ENCODE measurements at places on chromosomes 11 and 22.
A peak's percentile ranks its signal among the peaks of the same experiment; 100 is the strongest.

GRCh38 chr11:69050592-69051380 is 2.1 kb downstream of the TPCN2 start:
- DNase-seq: no peak

GRCh38 chr11:31974366-31975136 is 116.3 kb upstream of the RCN1 start:
- peak; percentile 60 for DNase-seq

DNA sequence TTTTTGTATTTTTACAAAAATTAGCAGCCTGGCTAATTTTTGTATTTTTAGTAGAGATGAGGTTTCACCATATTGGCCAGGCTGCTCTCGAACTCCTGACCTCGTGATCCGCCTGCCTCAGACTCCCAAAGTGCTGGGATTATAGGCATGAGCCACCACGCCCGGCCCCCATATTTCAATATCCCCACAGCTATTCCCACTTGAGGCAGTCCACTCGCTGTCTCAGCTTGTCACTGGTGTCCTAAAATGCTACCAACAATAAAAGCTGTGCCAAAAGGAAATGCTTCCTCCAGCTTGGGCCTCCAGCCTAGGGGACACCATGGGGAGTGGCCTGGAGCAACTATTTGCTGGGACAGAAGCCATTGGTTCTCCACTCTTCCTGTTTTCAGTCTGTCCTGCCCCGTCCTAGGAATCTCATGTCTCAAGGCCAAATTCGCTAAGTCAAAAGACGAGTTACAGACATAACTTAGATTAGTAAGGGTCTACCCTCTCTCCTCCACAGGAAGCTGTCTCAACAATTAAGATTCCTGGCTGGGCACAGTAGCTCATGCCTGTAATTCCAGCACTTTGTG is 7.3 kb upstream of the SPINDOC start:
- DNase-seq: no peak

GRCh38 chr11:134038897-134039470 is 29.9 kb upstream of the JAM3 start:
- DNase-seq: no peak

DNA sequence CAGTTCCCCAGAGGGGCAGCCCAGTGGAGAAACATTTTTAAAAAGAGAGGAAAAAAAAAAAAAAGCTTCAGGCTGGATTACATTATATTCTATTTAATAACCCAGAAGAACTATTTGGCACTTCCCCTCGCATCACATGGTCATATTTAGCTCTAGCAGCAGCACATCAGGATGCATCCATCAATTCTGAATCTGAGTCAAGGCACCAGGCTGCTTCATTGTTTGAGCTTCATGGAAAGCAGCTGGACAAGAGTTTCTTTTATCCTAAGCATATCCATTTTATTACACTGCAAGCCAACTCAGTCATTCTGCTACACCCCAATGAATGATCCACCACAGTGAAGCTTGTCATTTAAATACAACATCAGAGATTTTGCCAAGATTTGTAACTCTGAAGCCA is 10.0 kb downstream of the SPTY2D1 start:
- DNase-seq: no peak

DNA sequence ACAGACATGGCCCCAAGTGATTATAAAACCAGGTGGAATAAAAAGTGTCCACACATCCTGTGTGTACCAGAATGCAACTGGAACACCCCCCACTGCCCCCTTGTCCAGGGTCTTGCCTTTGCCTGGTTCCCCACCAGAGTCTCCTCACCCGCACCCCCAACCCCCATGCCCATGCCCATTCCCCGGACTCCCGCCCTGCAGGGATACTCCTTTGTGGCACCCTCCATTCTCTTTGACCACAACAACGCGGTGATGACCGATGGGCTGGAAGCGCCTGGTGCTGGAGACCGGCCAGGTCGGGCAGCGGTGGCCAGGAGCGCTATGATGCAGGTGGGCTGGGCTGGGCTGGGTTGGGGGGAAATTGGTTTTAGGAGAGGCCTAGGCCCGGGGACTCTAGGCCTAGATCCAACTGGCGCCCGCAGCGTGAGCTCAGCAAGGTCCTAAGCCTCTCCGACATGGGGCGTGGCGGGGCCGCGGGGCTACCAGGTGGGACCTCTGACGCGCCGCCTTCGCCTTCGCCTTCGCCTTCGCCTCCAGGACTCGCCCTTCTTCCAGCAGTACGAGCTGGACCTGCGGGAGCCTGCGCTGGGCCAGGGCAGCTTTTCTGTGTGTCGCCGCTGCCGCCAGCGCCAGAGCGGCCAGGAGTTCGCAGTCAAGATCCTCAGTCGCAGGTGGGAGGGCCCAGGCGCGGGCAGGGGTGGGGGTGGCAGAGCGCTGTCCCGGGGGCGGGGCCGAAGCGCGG is 9.1 kb downstream of the RPS6KA4 start:
- DNase-seq: no peak

DNA sequence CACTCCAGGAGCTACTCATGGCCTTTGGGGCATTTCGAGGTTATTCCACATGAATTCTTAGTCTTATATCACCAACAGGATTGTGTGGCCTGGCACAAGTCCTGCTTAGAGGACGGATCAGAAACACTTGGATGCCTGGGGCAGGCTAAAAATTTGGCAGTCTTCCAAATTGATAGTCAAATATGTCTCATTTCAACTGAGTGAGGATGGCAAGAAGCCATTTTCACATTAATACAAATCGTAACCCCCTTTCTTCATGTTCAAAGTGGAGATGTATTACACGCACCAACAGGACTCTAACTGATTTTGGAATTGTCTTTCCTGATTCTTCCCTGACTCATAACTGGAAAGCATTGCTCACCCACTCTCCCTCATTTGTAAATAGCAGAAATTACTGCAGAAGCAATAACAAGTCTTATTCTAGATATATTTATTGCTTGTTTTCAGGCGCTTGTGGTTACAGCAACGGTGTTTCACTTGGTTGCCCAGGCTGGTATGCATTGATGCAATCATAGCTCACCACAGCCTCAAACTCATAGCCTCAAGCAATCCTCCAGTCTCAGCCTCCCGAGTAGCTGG is 10.3 kb upstream of the CCDC86 start:
- no peak for DNase-seq

DNA sequence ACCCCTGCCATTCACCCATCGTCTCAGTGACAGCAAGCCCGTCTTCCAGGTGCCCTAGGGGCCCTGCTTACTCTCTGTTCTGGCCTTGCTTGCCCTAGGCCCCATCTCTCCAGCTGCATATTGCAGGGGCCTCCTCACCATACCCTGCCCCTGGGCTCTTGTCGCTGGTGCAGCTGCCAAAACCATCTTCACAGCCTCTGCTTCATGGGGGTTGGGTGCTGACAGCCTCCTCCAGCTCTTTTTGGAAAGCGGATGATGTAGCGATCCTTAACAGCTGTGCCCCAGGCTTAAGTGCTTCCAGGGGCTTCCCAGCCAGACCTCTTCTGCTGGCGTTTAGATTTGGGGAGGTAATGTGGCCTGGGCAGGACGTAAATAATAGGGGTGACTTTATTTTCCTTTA is 61.2 kb upstream of the SUSD2 start:
- DNase-seq: no peak

GRCh38 chr11:9771071-9771511 is 107.2 kb downstream of the SWAP70 start:
- DNase-seq: no peak

DNA sequence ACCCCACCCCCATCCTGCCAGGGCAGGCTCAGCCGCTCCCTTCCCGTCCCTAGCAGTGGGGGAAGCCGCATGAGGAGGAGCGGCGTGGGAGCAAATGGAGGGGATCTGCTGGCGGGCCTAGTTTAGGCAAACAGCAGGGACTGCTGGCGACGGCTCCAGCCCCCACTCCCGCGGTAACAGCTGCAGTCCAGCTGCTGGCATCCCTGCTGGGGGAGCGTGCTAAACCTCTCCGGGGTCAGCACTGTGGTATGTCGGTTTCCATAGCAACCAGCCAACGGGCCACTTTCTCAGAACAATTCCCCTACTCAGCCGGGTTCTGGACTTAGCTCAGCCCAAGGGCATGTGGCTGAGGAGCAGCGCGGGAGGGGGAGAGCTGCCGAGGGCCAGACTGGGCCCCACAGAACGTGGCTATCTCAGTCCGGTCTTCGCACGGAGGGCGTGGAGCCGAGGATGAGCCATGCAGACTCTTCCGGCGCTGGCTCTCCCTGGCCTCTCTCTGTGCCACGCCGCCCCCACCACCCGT is 98.8 kb downstream of the PKNOX2 start:
- no peak for DNase-seq

GRCh38 chr11:124277804-124278203 is 21.6 kb downstream of the OR8G5 start:
- DNase-seq: no peak

- DNase-seq: peak; percentile 3
These were observed 68.6 kb downstream of the LRP5 start for GRCh38 chr11:68380786-68381622.

- no peak for DNase-seq
These were observed 122.7 kb downstream of the EFCAB6 start for GRCh38 chr22:43689356-43689755.

GRCh38 chr11:73671701-73672100 is 25.3 kb downstream of the PLEKHB1 start:
- DNase-seq: no peak

GRCh38 chr22:39003165-39003638 is 10.9 kb upstream of the APOBEC3C start:
- peak; percentile 51 for DNase-seq

- DNase-seq: no peak
These were observed 3.2 kb downstream of the CRY2 start for GRCh38 chr11:45850446-45850845.

GRCh38 chr22:22105364-22105763 is 122.8 kb upstream of the TOP3B start:
- no peak for DNase-seq

- no peak for DNase-seq
These were observed 65.3 kb downstream of the AMBRA1 start for GRCh38 chr11:46528445-46529094.

DNA sequence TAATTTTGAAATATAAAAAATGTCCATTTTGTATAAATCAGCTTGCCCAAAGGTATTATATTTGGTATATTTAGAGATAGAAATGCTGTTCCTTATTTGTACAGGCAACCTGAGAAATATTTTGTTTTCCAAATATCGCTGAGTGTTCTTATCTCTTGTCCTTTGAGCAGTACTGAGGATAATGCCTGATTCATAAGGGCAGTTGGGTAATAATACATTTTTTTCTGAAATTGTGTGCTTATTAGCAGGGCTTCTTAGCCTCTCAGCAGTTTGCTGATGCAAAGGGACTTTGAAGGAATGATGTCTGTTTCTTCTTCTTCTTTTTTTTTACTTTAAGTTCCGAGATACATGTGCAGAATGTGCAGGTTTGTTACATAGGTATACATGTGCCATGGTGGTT is 69.1 kb downstream of the LDLRAD3 start:
- DNase-seq: no peak

- no peak for DNase-seq
These were observed 8.5 kb downstream of the ST14 start for GRCh38 chr11:130168105-130168504.

- DNase-seq: no peak
These were observed 7.8 kb upstream of the OSM start for GRCh38 chr22:30274437-30274812.

GRCh38 chr11:134532921-134533421 is 120.9 kb upstream of the B3GAT1 start:
- no peak for DNase-seq

- no peak for DNase-seq
These were observed 159.1 kb downstream of the PGR start for GRCh38 chr11:100970283-100971164.

DNA sequence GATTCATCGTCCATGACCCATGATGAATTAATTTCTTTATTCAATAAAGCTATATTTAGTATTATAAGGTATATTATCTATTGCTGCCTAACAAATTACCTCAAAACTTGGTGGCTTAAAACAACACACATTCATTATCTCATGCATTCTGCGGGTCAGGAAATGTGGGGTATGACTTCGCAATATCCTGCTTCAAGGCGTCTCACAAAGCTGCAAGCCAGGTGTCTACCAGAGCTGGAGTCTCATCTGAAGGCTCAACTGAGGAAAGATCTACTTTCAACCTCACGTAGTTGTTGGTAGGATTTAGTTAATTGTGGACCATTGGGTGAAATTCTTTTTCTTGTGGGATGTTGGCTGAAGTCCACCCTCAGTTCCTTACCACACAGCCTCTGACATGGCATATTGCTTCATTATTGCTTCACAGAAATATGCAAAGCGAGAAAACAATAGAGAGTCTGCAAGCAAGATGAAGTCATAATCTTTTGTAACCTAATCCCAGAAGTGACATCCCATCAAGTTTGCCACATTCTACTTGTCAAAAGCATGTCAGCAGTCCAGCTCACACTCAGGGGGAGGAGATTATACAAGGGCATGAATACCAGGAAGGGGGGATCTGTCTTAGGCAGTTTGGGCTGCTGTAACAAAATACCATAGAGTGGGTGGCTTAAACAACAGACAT is 45.1 kb downstream of the KREMEN1 start:
- DNase-seq: no peak

All from HS-27A (cell line).